ENCODE measurements at places on chromosomes 12 and 14. TPM values are rescaled to one million over a fixed set of nuclear protein-coding genes. Genes with fewer than 3 reads are reported as not detected.

SETD3 gene
- total RNA-seq: 36.1 TPM

CISTR gene
- not detected for total RNA-seq

NR2C1 gene
- total RNA-seq: 39.3 TPM

KLRB1 gene
- not detected for total RNA-seq

- DNase-seq: no peak
Measured at GRCh38 chr14:68607081-68607866, 185.6 kb downstream of the ZFP36L1 start.

DNA sequence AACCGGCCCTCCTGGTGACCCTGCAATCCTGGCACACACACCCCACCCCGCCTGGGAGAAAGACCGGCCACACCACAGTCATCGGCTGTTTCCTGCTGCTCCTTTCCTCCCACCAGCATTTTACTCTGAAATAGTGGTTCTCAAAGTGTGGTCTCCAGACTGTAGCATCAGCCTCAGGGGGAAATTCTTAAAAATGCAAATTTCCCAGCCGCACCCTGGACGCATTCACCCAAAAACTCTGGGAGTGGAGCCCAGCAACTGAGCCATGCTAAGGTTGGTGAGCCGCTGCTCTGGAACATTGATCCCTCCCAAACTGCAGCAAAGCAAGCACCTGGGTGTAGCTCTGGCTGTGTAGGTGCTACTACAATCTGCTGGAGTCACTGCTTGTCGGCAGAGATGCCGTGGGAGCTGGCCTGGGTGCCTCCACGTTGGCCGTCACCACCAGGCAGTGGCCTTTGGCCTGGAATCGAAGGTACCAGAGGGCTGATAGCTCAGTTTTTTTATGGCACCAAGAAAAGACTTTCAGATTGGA, 38.4 kb upstream of the BCL2L14 start:
- no peak for DNase-seq

DNA sequence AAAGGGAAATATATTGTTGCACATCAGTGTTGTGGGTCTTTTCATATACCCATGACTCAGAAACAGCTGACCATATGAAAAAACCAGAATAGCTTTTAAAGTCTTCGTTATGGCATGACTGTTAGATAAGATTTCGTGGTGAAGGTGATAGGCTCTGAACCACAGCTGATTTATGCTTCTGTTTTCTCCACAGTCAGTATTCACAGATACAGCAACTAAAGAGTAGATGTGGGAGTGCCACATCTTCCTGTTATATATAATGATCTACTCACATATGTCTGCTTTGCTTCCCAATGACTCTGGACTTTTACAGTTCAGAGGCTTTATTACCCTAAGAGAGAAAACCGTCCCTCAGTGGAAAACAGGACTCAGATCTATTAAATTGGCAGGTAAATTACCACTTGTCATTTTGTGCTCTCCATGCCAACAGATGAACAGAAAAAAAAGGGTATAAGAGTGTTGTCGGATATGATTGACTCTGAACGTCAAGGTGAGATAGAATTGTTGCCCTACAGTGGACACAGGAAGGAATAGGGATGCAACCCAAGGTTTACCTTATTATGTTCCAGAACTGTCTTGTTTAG, 1037.1 kb downstream of the GALC start:
- no peak for DNase-seq

GRCh38 chr14:22318951-22319350, 270.1 kb downstream of the DAD1 start:
- no peak for DNase-seq
